Stimulated activated CD8-positive, alpha-beta memory T cell treated with anti-CD3 and anti-CD28 coated beads, Interleukin-4, amount 100 ng/mL, for 48 hours (primary cell): ENCODE measurements at places on chromosomes 13 and 19.

DNA sequence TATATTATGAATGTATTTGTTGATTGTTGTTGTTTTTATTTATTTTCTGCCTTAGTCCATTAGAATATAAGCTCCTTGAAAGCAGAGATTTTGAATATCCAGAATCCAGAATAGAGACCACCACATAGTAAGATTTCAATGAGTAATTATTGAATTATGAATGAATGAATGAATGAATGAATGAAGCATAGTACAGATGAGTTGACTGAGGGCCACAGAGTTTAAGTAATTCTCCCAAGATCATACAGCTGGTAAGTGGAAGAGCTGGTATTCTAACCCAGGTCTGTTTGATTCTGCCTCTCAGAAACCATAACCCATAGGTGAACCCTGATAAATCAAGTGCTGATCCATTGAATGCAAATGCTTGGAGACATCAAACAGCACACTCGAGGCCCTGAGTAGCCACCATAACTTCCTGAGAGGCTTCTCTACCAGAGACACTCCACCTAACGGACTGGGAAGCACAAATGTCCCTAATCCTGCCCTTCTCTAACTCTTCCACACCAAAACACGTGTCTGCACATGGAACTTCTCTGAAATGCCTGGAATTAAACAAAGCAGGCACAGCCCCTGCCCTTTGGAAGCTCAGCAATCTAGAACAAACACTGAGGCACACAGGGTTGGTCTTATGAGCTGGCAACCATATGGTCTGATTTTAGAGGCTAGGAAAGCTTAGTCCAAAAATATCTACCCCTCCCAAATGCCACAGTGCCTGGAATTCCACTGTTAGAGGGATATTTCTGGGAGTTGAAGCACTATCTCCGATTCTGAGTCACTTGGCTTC, 190.1 kb downstream of the FOXO1 start:
- no peak for DNase-seq

DNA sequence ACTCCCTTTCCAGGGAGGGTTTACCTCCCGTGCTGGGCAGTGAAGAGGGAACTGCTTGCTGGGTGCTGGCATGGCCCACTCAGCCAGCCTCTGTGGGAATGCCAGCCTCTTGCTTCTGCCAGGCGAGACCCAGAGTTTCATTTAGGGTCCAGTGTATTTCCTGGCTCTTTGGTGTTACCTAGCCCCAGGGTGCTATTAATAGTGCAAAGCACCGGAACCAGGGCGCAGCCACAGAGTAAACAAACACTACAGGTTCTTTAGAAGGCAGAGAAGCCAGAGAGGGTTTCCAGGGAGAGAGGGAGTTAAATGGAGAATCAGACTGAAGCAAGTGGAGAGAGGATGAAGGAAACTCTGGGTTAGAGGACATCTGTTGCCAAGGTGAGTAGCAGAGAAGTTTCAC, 74.9 kb upstream of the SPATA13 start:
- DNase-seq, result no peak

- no peak for DNase-seq
These were observed 114.5 kb downstream of the SLC7A1 start for GRCh38 chr13:29480893-29481525.

GRCh38 chr19:54164369-54165068, 5.0 kb upstream of the LENG1 start:
- DNase-seq, result peak; percentile 87

- DNase-seq, result no peak
These were observed 10.4 kb upstream of the KLF16 start for GRCh38 chr19:1873524-1874473.

DNA sequence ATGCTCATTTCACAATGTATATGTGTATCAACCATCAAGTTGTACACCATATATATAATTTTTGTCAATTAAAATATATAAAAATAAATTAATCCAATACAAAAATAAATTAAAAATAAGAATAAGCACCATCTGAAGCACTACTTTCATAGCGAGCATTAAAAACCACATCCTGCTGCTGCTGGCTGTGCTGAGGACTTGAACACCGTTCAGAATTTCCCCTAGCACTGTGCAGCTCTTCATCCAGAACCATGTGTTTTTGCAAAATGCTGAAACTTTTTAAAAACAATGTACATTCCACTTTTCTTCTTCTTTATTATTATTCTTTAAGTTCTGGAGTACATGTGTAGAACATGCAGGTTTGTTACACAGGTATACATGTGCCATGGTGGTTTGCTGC, 40.0 kb upstream of the FOXO1 start:
- no peak for DNase-seq

DNA sequence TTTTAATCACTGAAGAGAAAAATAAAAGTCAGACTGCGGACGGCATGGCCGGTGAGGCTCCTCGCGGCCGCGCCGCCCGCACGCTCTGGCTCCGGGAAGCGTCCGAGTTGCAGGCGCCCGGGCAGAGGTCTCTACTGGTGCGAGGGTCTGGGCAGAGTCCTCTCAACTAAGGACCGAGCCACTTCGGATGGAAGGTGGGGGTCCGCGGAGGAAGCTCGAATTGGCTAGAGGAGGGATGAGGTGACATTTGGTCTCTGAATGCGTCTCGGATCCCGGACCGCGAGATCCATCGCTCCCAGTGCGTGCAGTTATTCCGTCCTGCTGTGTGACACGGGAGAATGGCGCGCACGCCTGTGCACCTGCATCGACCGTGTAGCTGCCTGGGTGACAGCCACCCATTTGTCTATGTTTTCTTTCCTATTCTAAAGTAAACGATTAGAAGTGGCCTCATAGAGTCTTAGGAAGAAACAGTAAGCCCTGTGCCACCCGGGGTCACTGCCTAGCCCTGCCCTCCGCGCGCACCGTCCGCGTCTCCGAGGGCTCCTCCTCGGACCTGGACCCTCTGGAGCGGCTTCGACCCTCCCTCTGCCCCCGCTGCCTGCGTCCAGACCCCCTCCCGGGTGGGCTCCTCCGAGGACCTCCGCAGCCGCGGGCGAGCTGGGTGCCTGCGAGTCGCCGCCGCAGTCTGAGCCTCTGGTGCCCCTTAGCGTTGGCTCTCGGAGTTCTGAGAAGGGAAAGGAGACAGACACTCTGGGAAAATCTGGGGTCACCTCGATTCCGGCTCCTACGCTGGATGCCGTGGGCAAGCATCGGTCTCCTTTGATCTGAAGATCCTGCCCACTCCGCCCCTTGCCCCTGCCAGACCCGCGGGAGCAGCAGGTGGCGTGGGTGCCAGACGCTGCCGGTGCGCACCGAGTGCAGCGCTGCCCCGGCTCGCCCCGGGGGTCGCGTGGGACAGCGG, 347.4 kb downstream of the LIG4 start:
- DNase-seq, result peak; percentile 26

DNA sequence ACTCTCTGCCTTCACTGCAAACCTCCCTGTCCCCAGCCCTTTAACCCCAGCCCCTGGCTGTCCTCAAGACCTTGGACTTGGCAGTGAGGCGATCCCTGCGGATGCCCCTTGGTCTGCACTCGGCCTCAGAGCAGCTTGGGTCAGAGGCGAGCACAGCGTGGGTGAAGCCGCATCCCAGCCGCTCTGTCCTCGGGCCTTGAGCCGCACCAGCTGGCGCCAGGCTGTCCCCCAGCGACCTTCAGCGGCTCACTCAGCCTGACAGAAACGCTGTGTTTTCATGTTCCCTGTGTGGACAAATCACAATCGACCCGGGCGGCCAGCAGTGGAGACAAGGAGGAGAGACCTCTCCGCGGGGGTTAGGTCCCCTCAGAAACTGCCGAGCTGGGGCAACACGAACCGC, 52.0 kb downstream of the GNG7 start:
- no peak for DNase-seq

DNA sequence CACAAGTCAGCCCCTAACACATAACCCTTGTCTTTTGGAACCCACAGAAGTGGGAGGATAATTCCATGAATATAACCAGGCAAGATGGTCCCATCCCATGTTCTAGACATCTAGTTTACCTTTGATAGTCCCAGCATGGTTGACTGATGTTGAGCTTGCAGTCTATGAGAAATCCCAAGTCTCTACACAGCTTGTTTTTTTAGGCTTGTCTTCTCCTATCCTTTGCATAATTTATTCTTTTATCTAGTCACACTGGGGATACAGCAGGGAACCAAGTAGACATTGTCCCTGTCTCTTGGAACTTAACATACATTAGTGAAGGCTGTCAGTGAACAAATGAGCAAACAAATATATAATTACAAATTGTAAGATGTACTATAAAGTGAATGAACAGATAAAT, 19.6 kb upstream of the FRY start:
- no peak for DNase-seq

GRCh38 chr13:29499506-29500165, 95.9 kb downstream of the SLC7A1 start:
- no peak for DNase-seq

DNA sequence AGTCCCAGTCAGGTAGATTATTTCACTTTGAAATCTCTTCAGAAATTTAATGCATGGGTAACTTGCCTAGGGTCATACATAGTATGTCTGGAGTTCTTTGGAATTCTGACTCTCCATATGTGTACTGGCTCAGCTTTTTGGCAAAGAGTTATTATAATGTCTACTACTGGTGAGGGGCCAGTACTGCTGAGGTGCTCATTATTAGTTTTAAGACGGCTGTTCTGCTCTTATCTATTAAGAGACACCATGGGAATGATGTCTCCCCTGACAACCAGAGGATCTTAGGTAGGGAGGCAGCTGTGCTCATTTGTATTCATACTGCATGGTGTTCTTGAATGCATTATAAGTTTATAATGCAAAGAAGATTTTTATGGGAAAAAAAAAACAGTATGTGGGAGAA, 184.1 kb downstream of the RGCC start:
- no peak for DNase-seq

GRCh38 chr13:59332966-59333365, 830.8 kb downstream of the DIAPH3 start:
- no peak for DNase-seq

GRCh38 chr19:1265615-1266128, 3.5 kb upstream of the CIRBP start:
- DNase-seq, result peak; percentile 70

DNA sequence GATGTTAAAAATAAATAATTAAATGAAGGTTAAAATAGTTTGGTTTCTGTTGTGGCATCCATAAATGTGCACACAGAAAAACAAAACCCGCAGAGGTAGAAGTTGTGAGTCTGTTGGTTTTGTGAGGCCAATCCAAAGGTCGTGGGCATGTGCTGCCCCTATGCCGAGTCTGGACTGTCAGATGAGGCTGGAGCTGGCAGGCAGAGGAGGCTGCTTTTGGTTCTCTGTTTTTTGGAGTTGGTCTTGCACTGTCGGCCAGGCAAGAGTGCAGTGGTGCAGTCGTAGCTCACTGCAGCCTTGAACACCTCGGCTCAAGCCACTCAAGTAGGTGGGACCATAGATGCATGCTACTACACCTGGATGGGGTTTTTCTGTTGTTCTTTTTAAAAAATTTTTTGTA, 43.7 kb downstream of the TSSK6 start:
- DNase-seq, result no peak

- no peak for DNase-seq
These were observed 14.3 kb downstream of the OLFM4 start for GRCh38 chr13:53042877-53043276.

GRCh38 chr19:50416034-50416977, 2.4 kb upstream of the SPIB start:
- no peak for DNase-seq

- DNase-seq, result no peak
These were observed 2.7 kb downstream of the GYS1 start for GRCh38 chr19:48990400-48990799.

DNA sequence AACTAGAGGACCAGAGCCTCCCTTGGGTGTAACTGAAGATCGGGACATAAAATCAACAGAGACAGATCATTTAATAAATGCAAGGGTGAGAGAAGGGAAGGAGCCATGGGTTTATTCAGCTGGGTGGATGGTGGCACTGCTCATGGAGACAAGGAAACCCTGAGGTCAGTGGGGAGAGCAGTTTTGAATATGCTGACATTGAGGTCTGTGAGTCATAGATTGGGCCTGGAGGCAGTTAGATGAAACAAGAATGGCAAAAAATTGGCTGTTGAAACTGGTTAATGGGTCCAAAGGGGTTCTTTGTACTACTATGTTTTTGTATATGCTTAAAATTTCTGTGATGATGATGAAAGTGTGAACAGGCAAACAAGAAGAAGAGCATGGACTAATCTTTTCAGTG, 5.1 kb upstream of the GTF3A start:
- no peak for DNase-seq

GRCh38 chr19:11881151-11881800, 6.3 kb upstream of the ZNF69 start:
- peak; percentile 72 for DNase-seq

- DNase-seq, result no peak
These were observed 9.1 kb upstream of the POP4 start for GRCh38 chr19:29596885-29597525.

GRCh38 chr13:27965343-27965739, 3.8 kb downstream of the CDX2 start:
- DNase-seq, result no peak

- DNase-seq, result no peak
These were observed 12.1 kb downstream of the SOX1 start for GRCh38 chr13:112078879-112079531.

GRCh38 chr13:103873725-103874124, 807.5 kb upstream of the SLC10A2 start:
- DNase-seq, result no peak

DNA sequence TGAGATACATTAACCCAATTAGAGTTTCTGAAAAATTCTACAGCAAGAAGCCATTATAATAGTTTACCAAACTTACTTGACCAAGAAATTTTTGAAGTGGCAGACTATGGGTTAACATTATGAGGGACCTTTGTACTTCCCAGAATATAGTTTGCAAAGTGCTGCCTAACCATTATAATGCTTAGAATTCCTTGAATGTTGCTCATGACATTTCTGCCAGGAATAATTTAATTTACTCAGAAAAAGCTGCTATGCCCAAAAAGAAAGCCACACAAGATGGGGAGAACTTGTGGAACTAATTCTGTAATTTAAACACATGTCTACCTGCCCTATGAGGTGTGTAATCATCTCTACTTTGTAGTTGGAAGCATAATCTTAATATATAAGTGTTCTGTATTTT, 58.1 kb upstream of the MYCBP2 start:
- DNase-seq, result no peak

- DNase-seq, result no peak
These were observed 24.0 kb upstream of the MIER2 start for GRCh38 chr19:368630-369024.

- DNase-seq, result no peak
These were observed 9.8 kb downstream of the KBTBD6 start for GRCh38 chr13:41122838-41123237.

GRCh38 chr13:24123761-24124160, 36.8 kb upstream of the SPATA13 start:
- DNase-seq, result no peak

- no peak for DNase-seq
These were observed 42.6 kb downstream of the C13orf42 start for GRCh38 chr13:51068501-51068900.

DNA sequence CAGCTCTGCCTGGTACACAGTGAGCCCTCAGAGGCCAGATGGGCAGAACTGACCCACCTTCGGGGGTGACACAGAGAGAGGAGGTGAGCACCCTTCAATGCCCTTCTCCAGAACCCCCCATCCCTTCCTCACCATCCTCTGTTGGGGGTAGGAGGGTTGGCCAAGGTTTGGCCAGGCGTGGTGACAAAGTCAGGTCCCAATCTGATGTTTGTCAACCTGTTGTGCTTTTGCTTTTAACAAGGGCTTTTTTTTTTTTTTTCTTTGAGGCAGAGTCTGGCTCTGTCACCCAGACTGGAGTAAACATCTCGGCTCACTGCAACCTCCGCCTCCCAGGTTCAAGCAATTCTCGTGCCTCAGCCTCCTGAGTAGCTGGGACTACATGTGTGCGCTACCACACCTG, 7.3 kb downstream of the PTGIR start:
- no peak for DNase-seq

GRCh38 chr13:102392481-102393209, 9.2 kb downstream of the FGF14 start:
- peak; percentile 41 for DNase-seq
